KG1 (cell line): ENCODE measurements at places on chromosomes 7 and 10.

DNA sequence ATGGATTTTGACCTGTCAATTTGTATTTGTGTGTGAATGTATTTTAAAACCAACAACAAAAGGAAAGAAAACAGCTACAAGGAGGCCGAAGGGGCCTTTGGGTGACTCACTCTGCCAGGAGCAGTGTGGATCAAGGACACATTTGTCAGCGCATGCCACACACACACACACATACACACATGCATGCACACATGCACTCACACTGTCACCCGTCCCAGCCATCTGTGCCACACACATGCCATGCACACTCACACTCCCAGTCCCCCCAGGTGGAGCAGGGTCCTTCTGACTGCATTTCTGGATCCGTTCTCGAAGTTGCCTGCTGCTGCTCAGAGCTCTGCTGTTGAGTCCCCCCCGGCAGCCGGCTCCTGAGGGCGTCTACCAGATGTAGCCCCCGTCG, 26.0 kb downstream of the SPOCK2 start:
- DNase-seq: no peak

GRCh38 chr10:42962110-42962901, 114.6 kb upstream of the RET start:
- no peak for DNase-seq

DNA sequence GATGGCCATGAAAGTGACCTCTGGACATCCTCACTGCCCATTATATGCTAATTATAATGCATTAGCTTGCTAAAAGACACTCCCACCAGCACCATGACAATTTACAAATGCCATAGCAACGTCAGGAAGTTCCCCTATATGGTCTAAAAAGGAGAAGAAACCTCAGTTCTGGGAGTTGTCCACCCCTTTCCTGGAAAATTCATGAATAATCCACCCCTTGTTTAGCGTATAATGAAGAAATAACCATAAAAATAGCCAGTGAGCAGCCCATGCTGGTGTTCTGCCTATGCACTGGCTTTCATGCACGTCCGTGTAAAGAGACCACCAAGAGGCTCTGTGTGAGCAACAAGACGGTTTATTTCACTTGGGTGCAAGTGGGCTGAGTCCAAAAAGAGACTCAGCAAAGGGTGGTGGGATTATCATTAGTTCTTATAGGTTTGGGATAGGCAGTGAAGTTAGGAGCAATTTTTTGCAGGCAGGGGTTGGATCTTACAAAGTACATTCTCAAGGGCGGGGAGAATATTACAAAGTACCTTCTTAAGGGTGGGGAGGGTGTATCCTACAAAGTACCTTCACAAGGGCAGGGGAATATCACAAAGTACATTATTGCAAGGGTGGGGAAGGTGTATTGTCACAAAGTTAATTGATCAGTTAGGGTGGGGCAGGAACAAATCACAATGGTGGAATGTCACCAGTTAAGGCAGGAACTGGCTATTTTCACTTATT, 45.6 kb downstream of the LBX1 start:
- no peak for DNase-seq

DNA sequence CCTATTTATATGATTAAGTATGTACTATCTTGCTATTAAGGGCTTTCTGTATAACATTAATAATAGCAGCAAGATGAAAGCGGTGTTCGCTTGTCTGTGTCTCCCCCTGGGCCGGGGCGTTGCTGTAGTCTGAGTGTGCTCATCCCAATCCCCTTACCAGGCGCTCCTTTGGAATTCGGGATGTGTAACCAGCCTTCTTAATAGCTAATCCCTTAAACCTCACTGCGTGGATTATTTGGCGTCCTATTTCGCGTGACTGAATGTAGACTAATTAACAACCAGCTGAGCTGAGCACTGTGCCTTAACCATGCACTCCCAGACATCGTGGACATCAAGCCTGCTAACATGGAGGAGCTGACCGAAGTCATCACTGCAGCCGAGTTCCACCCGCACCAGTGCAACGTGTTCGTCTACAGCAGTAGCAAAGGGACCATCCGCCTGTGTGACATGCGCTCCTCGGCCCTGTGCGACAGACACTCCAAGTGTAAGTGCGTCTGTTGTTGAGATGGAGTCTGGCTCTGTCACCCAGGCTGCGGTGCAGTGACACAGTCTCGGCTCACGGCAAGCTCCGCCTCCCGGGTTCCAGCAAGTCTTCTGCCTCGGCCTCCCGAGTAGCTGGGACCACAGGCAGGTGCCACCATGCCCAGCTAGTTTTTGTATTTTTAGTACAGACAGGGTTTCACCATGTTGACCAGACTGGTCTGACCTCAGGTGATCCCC, 36.6 kb downstream of the BNIP3 start:
- no peak for DNase-seq

GRCh38 chr10:12605580-12606405, 256.4 kb downstream of the CAMK1D start:
- DNase-seq: no peak

DNA sequence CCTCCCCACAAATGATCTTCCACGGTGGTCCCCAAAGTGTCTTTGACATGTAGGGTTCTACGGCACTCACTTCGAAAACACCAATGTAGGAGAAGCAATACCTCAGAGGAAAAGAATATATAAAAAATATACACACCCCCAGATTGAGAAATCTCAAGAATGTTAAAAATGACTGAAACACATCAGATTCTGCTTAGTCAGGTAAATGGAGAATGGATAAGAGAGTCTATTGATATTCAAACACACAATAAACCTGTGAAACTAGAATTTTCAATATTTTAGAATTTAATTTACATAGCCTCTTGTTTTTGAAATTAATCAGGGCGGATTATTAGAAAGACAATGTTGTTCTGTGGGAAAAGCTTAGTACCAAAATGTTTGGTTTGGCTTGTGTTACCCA, 712.4 kb downstream of the GATA3 start:
- no peak for DNase-seq

DNA sequence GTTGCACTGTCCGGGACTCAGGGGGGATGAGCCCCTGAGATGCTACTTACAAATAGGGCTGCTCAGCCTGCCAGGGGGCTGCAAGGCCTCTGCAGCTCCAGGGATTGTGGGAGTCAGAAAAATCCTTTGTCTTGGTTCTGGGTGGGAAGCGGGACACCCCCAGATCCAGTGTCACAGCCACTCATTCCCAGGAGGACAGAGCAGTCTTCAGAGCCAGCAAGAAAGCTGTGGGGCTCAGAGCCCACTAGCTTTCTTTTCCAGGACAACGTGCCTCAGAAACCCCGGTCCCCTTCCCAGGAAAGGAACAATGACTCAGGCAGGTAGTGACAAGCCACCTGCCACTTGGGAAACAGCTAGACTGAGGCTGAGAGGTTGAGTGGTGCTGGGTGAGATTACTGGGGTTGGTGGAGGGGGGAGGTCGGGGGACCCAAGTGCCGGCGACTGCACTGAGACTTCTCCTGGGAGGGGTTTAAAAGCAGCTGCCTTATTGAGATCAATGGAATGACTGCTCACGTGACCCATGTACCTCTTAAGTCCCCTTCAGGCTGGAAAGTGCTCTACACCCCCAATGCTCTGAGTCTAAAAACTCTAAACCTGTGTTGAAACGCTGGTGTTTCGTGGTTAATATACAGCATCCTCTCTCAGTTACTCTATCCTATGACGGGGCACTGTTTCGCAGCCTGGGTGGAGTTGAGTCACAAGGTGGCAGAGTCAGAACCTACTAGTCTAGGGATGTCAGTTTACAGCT, 123.6 kb downstream of the UBE2H start:
- DNase-seq: no peak

DNA sequence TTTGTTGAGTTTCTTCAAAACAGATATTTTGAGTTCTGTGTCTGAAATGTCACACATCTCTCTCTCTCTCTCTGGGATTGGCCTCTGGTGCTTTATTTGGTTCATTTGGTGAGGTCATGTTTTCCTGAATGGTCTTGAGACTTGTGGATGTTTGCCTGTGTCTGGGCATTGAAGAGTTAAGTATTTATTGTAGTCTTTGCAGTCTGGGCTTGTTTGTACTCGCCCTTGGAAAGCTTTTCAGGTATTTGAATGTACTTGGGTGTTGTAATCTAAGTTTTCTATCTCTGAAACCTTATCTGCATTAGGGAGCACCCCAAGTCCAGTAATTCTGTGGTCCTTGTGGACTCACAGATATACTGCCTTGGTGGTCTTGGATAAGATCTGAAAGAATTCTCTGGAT, 106.7 kb upstream of the PRSS58 start:
- no peak for DNase-seq

DNA sequence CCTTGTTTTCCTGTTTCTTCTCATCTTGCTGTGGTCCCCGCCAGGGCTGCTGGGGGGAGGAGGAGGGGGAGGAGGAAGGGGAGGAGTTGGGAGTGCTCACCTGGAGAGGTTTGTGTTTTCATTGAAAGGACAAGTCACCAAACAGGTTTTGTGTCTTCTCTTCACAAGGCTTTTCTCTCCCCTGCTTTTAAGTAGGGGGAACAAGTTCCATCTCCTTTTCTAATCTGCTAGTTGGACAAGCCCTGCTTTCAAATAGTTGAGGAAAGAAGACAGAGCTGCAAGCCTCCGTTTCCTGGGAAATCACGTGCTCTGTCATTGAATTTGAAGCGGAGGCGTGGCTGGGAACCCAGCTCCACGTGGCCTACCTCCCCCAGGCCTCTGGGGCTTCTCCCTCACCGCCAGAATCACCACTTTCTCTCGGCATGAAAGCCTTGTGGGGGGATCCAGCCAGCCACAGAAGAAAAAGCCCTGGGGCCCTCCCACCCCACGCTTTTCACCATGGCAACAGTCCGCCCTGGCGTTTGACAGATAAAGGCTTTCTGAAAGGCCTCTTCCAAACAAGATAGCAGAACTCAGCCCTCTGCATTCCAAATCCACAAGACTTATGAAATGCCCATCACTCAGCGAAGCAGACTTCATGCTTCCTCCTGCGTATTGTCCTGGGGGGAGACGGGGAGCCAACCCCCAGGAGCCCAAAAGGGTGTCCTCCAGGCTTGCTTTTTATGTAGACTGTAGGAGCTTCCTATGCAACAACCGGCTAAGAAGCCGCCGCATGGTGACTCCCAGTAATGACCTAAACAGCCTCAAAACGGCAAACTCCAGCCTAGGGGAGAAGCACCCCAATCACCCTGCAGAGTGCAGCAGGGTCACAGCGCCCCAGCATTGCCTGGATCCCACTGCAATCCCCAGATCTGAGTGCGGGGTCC, 51.7 kb downstream of the PROSER2 start:
- DNase-seq: no peak

GRCh38 chr10:48464871-48465736, 139.8 kb downstream of the ARHGAP22 start:
- DNase-seq: no peak

- DNase-seq: no peak
Measured at GRCh38 chr10:5862360-5862961, 27.2 kb downstream of the ANKRD16 start.

DNA sequence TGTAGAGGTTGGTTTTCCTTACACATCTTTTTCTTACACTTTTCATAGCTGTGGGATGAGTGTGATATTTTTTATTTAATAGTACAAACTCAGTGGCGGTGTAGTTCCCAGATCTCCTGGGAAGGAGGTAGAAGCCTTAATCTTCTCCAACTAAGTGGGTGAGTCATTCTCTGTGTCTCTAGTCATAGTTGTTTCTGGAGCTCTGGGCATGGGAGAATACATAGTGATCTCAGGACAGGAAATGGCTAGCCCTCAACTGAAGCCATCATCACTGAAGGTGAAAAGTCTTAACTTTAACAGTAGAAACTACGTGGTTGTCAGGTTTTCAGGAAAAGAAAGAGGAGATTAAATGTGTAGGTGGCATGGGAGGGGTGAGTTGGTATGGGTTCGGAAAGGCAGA, 319.4 kb upstream of the FZD8 start:
- DNase-seq: no peak

- no peak for DNase-seq
Measured at GRCh38 chr10:1687190-1687589, 50.1 kb downstream of the ADARB2 start.

GRCh38 chr7:15481132-15481531, 80.7 kb downstream of the AGMO start:
- no peak for DNase-seq

- DNase-seq: no peak
Measured at GRCh38 chr10:58820861-58821751, 308.4 kb downstream of the BICC1 start.
